ENCODE measurements at places on chromosomes 12 and 14. TPM values are rescaled to one million over a fixed set of nuclear protein-coding genes. Genes with fewer than 3 reads are reported as not detected.

DNA sequence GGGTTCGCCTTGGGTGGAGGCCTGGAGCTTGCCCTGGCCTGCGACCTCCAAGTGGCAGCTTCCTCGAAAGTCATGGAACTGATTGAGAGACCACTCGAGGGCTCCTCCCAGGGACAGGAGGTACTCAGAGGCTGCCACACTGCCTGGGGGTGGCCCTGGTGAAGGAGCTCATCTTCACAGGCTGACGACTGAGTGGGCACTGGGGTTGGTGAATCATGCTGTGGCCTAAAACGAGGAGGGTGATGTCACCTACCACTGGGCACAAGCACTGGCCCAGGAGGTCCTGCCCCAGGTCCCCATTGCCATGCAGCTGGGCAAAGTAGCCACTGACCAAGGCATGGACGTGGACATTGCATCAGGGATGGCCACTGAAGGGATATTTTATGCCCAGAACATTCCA is 32.1 kb downstream of the ITPR2 start:
- no peak for DNase-seq
- H3K36me3 ChIP-seq: no peaks in the 10 kb centered on the region
- H3K27me3 ChIP-seq: no peaks in the 10 kb centered on the region
- peaks cover 8% of the 10 kb centered on the region for H3K4me1 ChIP-seq
- H3K27ac ChIP-seq: no peak overlapping the region
- no peak overlapping the region for H3K4me3 ChIP-seq

GRCh38 chr14:55451950-55452349 is 11.5 kb upstream of the TBPL2 start:
- no peaks in the 10 kb centered on the region for H3K27me3 ChIP-seq

DNA sequence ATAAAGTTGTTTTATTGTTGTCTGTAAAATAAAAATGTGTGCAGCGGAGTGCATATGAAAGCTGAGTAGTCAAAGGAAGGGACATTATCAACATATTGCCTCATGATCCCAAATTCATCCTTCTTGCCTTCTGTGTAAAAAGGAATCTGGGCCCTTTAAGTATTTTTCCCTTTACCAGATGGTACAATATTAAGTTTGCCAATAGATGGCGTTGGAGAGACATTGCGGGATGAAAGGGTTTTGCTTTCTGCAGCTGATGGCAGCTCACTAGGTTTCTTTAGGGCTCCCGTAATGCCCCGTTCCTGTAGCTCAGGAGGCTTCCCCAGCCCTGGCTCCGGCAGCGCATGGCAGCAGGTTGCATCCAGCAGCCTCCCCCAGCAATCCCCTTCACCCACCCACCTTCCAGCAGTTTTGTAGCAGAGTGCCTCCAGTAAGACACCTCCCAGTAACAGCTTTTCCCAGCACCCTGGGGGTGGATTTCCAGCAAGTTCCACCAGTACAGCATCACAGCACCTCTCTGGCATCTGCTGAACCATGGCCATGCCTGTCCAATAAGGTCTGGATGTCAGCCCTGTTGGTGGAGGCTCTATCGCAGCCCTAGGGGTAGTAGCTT is 354.4 kb downstream of the MED13L start:
- H3K4me1 ChIP-seq: no peaks in the 10 kb centered on the region
- no peak overlapping the region for H3K4me3 ChIP-seq
- DNase-seq: no peak
- H3K27ac ChIP-seq: no peak overlapping the region
- no peaks in the 10 kb centered on the region for H3K36me3 ChIP-seq

DNA sequence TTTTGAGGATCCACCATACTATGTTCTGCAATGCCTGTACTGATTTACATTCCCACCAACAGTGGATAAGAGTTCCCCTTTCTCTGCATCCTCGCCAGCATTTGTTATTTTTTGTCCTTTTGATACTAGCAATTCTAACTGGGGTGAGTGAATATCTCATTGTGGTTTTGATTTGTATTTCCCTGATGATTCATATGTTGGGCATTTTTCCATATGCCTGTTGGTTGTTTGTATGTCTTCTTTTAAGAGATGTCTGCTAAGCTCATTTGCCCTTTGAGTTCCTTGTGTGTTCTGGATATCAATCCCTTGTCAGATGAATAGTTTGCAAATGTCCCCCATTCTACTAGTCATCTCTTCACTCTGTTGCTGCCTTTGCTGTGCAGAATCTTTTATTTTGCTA is 49.0 kb upstream of the MSRB3 start:
- no peak overlapping the region for H3K4me3 ChIP-seq
- DNase-seq: no peak
- no peaks in the 10 kb centered on the region for H3K27me3 ChIP-seq
- H3K36me3 ChIP-seq: peaks cover 16% of the 10 kb centered on the region
- no peaks in the 10 kb centered on the region for H3K4me1 ChIP-seq

DNA sequence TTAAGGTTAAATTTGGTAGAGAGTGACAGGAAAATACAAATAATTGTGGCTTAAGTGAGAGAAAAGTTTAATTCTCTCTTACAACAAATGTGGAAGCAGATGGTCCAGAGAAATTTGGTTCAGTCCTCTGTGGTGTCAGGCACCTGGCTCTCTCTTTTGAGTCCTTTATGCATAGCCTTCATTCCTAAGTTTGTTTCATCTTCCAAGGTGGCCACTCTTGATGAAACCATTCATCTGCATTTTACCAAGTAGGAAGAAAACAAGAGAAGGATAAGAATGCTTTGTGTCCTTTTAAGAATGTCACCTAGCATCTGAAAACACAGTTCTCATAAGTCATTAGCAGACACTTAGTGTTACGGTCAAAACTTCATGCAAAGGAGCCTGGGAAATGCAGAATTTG is 442.5 kb downstream of the CCER1 start:
- no peaks in the 10 kb centered on the region for H3K36me3 ChIP-seq
- no peak overlapping the region for H3K27ac ChIP-seq
- H3K27me3 ChIP-seq: no peaks in the 10 kb centered on the region
- no peak for DNase-seq
- H3K4me3 ChIP-seq: no peak overlapping the region

DNA sequence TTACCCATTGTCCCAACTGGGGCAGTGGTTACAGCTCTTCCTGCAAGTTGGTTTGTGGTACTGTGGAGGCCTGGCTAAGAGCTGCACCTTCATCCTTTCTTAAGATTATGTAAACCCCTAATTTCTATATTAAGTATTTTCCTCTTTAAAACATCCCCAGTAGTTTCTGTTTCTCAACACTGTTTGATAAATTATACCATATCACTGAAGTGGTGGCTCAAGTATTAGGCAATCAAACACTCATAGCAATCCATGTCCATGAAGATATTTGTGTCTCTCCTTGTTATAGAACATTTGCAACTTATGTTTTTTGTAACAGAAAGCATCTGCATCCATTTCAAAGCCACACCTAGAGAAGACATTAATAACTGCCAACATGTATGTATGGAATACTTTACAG is 31.8 kb downstream of the ATXN3 start:
- peaks cover 7% of the 10 kb centered on the region for H3K36me3 ChIP-seq
- DNase-seq: no peak
- H3K27ac ChIP-seq: no peak overlapping the region
- H3K4me3 ChIP-seq: no peak overlapping the region

Gene STON2
- total RNA-seq: 4.1 TPM

Gene FAM181A
- total RNA-seq: not detected

Gene TCL1B
- total RNA-seq: not detected

Gene CBLN3
- total RNA-seq: 2.0 TPM
